ENCODE measurements at places on chromosomes 7 and 10. TPM values are rescaled to one million over a fixed set of nuclear protein-coding genes. Genes with fewer than 3 reads are reported as not detected.

- no peak for DNase-seq
Measured at GRCh38 chr7:125055376-125055775, 125.8 kb upstream of the POT1 start.

DNA sequence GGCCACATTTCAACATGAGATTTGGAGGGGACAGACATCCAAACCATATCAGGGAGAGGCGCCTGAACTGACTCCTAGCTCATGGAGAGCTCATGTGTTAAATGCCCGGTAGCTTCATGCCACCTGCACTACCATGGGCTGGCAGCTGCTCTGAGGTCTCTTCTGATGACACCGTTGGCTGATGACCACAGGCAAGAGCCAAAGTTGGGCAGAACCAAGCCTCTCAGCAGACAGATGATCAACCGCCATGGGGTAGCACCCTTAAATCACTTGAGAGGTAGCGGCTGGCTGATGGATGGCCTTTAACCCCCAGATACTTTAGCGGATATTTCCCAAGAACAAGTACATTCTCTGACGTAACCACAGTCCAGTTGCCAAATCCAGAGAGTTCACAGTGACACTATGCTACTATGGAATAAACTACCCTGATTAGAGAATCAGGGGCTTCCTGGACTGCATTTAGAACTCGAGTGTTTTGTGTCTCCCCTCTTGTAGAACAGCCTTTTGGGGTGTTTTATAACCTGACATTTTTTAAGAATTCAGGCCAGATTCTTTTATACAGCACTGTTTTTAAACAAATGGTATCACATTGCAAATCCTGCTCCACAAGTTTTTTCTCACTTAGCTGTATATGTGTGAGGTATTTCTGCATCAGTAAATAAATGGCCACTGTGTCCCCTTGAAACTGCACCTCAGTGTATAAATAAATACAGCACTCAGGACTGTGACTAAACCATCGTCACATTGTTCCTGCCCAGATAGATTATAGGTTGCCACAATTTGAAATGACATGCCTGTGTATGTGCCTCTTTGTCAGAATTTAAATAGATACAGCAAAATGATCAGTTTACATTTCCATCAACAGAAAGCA is 30.8 kb upstream of the DRGX start:
- DNase-seq, result no peak

DNA sequence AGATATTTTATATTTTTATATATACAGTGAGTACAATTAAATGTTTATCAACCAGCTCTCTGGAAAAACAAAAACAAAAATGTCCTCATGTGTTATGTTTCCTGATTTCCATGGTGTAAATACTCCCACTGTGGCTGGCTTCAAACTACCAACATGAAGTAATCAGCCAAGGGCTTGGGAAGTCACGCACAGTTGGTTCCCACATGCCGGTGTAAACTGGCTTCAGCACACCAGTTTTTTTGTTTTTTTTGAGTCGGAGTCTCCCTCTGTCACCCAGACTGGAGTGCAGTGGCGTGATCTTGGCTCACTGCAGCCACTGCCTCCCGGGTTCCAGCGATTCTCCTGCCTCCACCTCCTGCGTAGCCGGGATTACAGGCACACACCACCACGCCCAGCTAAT is 11.8 kb downstream of the OSBPL3 start:
- DNase-seq, result no peak

- DNase-seq, result no peak
Measured at GRCh38 chr10:68857005-68857404, 29.7 kb downstream of the STOX1 start.

DNA sequence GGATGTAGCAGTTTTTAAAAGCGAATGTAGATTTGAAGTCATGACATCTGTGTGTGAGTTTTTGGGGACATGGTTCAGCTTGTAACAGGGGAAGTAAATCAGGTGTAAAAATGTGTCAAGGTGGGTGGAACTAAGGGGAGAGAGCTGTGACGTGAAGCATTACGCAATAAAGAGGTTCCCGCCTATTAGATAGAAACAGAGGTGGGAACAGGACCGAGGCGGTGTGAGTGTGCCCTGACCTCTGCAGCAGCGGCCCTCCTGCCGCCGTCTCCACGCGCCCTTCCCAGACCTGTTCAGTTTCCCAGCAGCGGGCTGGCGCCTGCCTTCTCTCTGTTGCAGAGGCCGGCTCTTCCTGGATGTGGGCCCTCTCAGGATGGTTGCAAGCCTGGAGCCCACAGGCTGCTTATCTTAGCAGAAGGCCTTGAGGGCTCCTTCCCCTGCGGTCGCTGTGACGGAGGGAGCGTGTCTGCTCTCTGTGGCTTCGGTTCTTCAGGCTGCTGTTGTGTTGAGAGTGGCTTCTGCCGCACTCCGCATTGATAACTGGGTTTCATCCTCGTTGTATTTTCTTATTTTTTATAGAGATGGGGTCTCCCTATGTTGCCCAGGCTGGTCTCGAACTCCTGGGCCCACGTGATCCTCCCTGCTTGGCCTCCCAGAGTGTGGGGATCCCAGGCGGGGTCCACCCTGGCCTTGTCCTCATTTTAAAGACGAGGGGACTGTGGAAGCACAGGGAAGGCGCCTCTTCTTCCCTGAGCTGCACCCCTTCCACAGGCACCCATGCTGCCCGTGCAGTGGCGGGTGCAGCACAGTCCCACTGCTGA is 65.0 kb downstream of the DNAJB6 start:
- DNase-seq, result no peak

DNA sequence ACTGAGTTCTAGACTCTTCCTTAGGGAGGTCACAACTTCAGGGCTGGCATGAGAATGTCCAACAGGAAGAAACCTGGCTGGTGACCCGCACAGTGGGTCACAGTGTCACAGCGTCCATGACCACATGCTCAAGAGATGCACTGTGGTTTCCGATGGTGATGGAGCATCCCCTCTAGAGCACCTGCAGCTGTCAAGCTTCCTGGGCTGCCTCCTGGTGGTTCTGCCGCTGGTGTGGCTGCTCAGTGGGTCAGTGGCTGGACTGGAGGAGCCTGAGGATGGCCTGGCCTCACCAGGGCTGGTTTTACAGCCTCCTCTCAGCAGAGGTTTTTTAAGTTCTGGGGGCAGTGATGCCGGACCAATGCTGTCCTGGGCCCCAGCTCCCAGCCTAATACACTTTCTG is 149.3 kb downstream of the SH3PXD2A start:
- DNase-seq, result no peak

The GPR158 gene
- total RNA-seq, result not detected

The FLNC gene
- total RNA-seq, result 0.05 TPM

The RGR gene
- total RNA-seq, result not detected

The SPDYE9 gene
- total RNA-seq, result not detected

The RASSF4 gene
- total RNA-seq, result 1.5 TPM
